ENCODE measurements at places on chromosomes 16 and 17.

DNA sequence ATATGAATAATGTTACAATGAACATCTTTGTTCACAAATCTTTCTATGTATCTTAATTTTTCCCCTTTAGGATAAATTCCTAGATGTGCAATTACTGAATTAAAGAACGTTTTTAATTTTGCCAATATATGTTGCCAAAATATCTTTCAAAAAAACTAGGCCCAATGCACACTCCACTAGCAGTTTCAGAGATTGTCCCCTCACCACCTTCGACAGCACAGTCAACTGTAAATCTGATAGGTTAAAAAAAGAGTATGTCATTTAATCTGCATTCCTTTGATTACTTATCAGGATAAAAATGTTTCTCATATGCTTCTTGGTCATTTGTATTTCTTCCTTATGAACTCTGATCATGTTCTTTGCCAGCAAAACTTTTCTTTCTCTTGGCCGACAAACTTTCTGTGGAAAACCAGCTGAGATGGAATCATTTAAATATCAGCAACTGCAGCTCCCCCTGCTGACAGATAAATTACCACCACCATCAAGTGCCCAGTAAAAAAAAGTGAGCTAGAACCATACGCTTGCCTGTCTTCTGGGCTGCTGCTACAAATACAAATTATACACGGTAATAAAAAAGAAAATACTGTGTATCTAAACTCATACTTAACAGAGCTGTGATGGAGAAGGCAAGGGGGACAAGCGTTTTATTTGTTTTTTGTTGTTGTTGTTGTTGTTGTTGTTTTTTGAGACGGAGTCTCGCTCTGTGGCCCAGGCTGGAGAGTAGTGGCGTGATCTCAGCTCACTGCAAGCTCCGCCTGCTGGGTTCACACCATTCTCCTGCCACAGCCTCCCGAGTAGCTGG, 19.6 kb upstream of the KANSL1 start:
- peak; percentile 78 for DNase-seq

DNA sequence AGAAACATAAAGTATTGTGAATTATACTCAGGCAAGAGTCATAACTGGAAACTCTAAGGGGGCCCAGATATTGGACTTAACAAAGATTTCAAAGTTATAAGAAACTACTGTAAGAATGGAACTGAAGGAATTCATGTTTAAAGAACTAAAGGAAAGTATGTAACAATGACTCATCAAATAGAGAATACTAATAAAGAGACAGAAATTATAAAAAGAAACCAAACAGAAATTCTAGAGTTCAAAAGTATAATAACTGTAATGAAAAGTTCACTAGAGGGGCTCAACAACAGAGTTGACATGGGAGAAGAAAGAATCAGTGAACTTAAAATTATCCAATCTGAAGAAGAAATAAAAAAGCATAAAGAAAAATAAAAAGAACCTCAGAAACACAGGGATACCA, 55.4 kb downstream of the ADCY9 start:
- DNase-seq, result no peak

GRCh38 chr16:72124761-72125634, 31.4 kb downstream of the DHX38 start:
- peak; percentile 61 for DNase-seq

- DNase-seq, result no peak
Measured at GRCh38 chr16:69346683-69347082, 4.9 kb downstream of the TMED6 start.

GRCh38 chr16:12569061-12569460, 234.6 kb downstream of the CPPED1 start:
- no peak for DNase-seq

GRCh38 chr17:13940858-13941665, 128.2 kb upstream of the COX10 start:
- DNase-seq, result no peak

Measured in CD4-positive, alpha-beta T cell treated with Interleukin-15 for 1 hour (primary cell).